ENCODE measurements at places on chromosomes 5 and 9. TPM values are rescaled to one million over a fixed set of nuclear protein-coding genes. Genes with fewer than 3 reads are reported as not detected.

Gene IRX1
- total RNA-seq = 3.4 TPM

Gene CCL21
- 1.4 TPM for total RNA-seq

Gene BTNL3
- total RNA-seq = not detected

Gene WWC1
- 7.8 TPM for total RNA-seq

Gene DMRT2
- not detected for total RNA-seq

Gene PCDHGA12
- 27.1 TPM for total RNA-seq

Gene NR4A3
- under 0.01 TPM for total RNA-seq

Gene BAAT
- not detected for total RNA-seq

Gene RMRP
- total RNA-seq = 11,420 TPM

Gene GABRP
- not detected for total RNA-seq

Gene SETD9
- total RNA-seq = 15.7 TPM

Gene NINJ1
- 19.5 TPM for total RNA-seq

Gene GABRA6
- total RNA-seq = not detected

Gene GAS1
- 170 TPM for total RNA-seq

Gene AQP7
- total RNA-seq = not detected

Gene DNM1
- 0.54 TPM for total RNA-seq

Gene ADAMTS6
- total RNA-seq = 3.1 TPM

Gene OTULINL
- total RNA-seq = not detected

Gene PPP1R26
- 7.6 TPM for total RNA-seq

Gene CTSV
- total RNA-seq = 2.4 TPM

Gene SOHLH1
- not detected for total RNA-seq

Gene PCDHGA6
- total RNA-seq = 1.1 TPM

Gene C6
- 26.9 TPM for total RNA-seq

Gene FOXD4L3
- total RNA-seq = not detected

Gene GABBR2
- total RNA-seq = 0.32 TPM

Gene HAPLN1
- 1.3 TPM for total RNA-seq

Gene MVB12B
- total RNA-seq = 2.8 TPM

Gene NTNG2
- total RNA-seq = 4.7 TPM

Gene EPB41L4B
- 1.8 TPM for total RNA-seq

Gene DAB2
- total RNA-seq = 94.4 TPM

Gene WNT8A
- total RNA-seq = not detected

Gene LTC4S
- total RNA-seq = 13.9 TPM

Gene ANKRD34B
- total RNA-seq = not detected
